ENCODE measurements at places on chromosomes 6 and 20.

DNA sequence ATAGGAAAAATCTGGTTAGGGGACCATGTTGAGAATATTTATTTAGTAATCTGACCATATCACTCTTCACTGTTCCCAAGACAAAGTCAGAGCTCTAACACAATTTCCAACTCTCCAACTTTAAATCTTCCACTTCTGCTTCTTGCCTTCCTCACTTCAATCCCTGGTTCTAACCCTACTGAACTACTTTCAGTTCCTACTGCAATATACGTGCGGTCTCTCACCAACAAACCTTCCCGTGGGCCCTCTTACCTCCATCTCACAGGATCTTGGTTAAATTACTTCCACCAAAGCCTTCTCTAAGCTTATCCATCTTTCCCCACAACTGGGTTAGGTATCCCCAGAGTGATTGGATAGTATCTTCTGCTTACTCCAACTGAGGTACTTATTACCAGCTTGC is 8.0 kb downstream of the EIF2S2 start:
- no peak for DNase-seq

- no peak for DNase-seq
These were observed 1.4 kb upstream of the KHDC1 start for GRCh38 chr6:73264446-73264845.

DNA sequence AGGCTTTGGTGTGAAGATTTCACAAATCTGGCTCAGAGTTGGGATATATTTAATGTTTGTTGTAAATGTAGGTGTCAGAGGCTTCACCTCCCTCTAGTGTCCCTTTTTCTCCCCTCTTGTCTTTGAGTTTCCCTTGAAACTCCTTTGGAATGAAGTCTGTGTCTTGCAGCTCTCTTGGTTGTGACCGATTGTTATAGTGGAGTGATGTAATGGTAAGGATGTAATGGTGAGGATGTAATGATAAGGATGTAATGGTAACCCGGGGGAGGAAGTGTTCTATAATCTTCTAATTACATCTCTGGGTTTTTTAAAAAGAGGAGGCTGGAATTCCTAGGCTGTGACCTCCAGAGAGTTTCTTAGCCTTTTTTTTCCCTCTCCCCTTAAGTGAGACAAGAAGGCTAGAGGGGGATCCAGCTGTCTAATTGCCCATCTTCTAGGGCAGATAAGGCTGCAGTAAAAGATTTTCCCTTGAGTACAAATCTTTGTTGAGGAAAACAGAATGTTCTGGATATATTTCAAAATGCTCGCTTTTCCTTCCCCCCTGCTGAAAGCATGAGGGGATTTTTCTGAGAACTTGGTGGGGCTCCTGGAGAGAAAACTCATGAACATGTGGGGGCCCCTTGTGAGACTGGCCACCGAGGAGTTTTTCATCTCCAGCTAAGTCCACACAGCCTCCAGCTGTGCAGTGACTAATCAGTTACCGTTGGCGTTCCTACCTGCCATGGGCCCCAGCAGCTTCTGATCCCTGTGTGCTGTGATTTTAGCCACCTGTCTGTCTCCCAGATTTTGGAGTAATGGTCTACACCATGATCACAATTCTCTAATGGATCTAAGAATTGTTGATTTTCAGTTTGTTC is 156.7 kb upstream of the PMEPA1 start:
- DNase-seq: no peak

DNA sequence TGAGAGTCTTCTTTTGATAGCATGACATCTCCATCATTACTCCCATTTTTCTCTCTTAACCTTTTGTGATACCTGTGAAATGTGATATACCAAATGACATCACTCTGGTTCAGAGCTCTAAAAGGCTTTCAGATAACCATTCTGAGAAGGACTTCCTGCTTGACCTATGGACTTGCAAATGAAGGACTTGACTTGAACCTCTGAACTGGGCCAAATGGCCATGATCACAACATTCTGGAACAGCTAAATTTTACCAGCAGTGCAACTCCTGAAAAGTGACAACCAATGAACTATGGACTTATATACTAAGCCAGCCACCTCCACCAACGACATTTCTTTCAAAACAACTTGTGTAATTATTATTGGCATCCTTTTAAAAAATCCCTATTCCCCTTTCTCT is 1085.8 kb upstream of the CITED2 start:
- no peak for DNase-seq

DNA sequence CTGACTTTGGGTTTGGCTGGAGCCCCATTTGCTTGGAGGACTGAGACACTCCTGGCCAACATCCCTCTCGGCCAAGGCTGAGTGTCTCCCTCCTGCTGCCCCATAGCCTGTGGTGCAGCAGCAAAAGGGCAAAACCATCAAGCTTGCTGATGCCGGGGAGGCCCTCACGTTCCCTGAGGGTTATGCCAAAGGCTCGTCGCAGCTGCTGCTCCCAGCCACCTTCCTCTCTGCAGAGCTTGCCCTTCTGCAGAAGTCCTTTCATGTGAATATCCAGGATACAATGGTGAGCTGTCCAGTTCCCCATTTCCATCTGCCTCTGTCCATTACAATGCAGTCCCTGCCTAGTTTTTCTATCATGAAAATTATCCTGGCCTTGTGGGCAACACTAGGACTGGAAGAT is 6.0 kb downstream of the BPIFB6 start:
- no peak for DNase-seq

Data from GOT3 (cell line).